Inflammatory macrophage treated with lipopolysaccharide for 1 hour (primary cell): ENCODE measurements at places on chromosomes 16 and 17.
A peak's percentile ranks its signal among the peaks of the same experiment; 100 is the strongest.

GRCh38 chr16:11039726-11040125 is 95.4 kb downstream of the CLEC16A start:
- no peak for DNase-seq

DNA sequence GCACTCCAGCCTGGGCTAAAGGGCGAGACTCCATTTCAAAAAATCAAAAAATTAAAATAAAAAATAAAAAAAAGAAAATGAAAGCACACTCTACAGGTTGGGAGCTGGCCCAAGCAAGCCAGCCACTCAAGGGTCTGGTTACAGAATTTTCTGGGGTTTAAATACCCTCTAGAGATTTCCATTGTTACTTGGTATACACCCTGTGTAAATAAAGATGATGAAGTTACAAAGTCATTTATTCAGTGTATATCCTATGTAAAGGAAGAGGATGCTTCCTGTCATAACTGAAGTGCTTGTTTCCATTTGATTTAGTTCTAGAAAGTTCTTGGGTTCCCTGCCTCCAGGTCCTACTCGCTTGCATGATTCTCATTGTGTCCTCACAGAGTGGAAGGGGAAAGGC is 79.9 kb upstream of the C17orf78 start:
- DNase-seq: no peak

DNA sequence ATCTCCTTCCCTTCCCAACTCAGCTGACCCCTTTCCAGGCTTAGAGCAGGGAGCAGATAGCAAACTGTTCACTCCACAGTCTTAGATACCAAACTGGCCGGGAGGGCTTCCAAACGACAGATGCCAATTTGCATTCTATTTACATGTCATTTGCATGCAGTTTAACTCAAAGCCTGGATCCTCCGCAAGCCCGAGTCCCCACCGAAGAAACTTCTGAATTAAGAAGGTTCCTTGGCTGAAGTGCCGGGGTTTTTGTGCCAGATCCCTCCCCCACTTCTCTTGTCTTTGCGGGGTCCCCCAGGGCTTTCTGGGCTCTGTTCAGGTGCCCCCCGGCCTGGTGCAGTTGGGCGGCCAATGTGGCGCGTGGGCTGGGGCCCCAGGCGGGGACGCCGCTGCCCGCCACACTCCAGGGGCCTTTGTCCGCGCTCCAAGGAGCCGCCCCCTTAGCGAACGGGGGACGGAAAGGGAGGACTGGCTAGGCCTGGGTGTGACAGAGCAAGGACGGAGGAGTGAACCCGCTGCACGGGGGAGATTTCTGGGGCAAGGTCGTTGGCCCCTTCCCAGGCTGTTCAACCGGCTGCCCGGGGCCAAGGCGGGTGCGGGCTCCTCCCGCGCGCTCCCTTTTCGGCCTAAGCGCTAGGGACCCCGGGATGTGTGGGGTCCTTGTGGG is 1.2 kb downstream of the GPRC5B start:
- DNase-seq: no peak

GRCh38 chr17:61139219-61139618 is 260.4 kb upstream of the TBX2 start:
- DNase-seq: peak; percentile 77

DNA sequence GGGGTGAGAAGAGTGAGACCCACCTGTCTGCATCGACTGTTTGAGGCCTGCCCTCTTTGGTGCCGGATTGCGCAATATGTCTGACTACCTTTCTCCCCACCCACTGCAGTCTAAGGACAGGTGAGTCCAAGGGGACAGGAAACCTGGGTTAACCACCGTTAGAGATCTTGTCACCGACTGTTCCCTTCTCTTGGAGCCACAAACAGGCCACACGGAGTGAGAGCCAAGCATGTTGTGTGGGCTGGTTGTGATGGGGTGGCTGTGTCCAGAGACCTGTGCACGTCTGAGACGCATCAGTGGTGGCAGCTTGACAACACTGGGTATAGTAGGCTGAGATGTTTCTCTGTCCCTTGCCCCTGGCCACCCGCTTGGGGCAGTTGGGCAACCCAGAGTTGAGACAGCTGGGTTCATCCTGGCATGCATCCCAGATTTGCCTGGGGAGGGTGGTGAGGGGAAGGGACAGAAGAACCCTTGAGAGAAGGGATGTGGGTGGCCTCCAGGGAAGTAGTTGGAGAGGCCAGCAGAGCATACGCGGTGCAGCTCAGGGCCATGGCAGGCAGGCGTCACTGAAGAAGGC is 21.4 kb downstream of the MPRIP start:
- peak; percentile 78 for DNase-seq

DNA sequence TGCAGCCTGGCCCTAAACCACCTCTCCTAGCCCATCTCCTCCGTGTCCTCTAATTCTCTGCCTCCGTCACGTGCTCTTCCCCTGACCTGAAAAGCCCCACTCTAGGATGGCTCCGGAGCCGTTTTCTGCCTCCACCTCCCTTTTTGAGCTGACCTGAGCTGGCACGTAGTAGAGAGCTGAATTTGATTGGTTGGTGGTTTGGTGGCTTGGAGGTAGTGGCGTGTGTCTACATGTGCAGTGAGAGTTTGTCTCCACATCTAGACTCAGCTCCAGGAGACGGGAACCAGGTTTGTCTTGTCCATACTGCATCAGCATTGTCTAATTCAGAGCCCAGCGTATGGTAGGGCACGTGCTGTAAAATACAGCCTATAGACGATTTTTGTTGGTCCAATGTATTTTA is 3.0 kb downstream of the SBK1 start:
- no peak for DNase-seq
